ENCODE measurements at places on chromosomes 7 and 10. TPM values are rescaled to one million over a fixed set of nuclear protein-coding genes. Genes with fewer than 3 reads are reported as not detected.

PTN gene
- total RNA-seq = 185 TPM

P4HA1 gene
- total RNA-seq = 23.8 TPM

ASB10 gene
- not detected for total RNA-seq

SLC39A12 gene
- total RNA-seq = 2.2 TPM

LEP gene
- not detected for total RNA-seq

NRAP gene
- total RNA-seq = not detected

PKD2L1 gene
- total RNA-seq = 0.25 TPM

LIPF gene
- 3.4 TPM for total RNA-seq

RET gene
- 2.2 TPM for total RNA-seq

TUBB8 gene
- not detected for total RNA-seq
